ENCODE measurements at places on chromosomes 12 and 14.

DNA sequence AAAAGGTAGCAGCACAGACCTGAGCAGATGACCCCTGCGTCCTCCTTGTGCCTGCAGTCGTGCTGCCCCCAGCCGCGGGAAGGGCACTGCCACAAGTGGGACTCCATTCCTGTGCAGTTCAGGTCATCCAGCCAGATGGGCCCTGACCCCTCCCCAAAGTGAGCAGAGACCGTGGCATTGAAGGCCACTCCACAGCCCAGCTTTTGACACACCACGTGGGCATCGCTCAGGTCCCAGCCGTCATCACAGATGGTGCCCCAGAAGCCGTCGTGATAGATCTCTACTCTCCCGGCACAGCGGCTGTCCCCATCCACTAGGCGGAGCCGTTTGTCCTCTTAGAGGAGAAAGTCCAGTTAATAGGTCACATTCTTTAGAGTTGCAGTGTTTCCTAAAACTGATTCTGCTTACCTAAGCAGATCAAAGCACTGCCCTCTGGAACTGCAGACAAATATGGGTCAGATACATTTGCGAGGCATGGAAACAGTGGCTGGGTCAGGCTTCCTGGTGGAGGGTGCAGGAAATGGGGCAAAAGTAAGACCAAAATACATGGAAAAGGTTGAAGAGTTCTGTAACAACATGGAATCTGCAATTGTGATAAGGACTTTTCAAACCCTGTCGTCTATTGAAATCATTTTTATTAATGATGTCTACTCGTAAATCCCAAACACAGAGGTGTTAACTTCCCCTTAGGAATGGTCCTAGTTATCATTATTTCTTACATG, 69.4 kb downstream of the CD163L1 start:
- DNase-seq = no peak

- DNase-seq = no peak
Measured at GRCh38 chr14:89649451-89650075, 232.5 kb upstream of the FOXN3 start.

DNA sequence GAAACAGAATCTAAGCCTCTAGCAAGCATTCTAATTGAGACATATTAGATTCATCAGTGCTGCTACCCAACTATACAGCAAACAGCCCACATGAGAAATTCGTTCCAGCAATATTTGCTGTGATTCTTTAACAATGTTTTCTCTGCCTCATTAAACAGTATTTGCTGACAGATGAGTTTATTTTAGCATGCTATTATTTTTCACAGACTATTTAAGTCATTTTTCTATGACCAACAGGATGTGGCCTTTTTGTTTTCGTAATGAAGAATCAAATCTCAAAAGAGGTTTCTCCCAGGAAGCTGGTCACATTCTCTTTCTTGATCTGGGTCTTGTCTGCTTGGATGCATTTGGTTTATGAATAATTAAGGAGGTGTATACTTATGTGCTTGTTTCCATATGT, 23.2 kb upstream of the SERPINA12 start:
- DNase-seq = no peak

DNA sequence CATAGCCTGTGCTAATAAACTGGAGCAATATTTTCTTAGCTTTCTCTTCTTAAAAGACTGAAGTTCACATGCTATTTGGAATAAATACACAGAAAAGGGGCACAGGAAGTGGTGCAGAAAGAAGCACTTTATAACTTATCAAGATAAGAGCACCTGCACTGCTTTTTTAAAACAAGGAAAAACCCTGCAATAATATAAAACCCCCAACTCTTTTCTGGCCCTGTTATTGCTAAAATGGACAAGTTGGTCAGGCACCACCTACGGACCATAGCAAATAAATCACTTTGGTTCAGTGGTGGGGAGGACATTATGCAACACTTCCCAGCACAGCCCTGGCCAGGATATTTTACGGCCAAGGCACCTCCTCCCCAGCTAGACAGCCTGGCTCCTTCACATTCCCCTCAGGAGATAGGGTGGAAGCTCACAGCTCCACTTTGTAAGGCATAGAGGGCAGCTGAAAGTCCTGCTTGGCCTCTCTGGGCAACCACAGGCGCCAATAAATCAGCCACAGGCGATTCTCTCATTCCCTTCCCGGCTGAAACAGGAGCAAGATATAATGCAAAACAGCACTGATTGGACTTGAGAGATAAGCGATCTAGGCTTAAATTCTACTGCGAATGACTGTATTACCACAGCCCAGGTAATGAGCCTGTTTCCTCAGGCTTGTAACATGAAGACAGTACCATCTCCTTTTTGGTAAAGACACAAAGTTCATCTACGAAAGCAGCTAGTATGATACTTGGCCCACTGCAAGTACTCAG, 2.0 kb downstream of the ZBTB25 start:
- DNase-seq = peak; percentile 82

- no peak for DNase-seq
Measured at GRCh38 chr12:121033625-121034349, 5.3 kb downstream of the OASL start.

GRCh38 chr12:22459838-22460490, 84.4 kb downstream of the C2CD5 start:
- no peak for DNase-seq

- no peak for DNase-seq
Measured at GRCh38 chr14:78611796-78612571, 441.8 kb downstream of the NRXN3 start.

DNA sequence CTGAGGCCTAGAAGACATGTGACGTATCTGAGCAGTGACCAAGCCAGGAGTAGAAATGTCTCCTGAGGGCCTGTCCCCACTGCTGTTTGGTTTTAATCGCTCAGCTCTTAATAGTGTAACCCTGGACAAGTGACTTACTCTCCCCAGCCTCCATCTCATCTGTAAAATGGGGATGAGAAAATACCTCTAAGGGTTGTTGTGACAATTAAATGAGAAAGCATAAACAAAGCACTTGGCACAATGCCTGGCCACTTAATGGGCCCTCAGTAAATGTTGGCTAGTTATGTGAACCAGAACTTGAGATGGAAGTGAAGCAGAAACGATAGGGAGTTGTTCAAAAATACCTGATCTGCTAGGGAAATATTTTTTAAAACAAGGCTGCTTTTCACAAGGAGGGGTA, 58.2 kb downstream of the HMGA2 start:
- no peak for DNase-seq

GRCh38 chr12:6430124-6430989, 14.4 kb upstream of the CD27 start:
- peak; percentile 76 for DNase-seq

DNA sequence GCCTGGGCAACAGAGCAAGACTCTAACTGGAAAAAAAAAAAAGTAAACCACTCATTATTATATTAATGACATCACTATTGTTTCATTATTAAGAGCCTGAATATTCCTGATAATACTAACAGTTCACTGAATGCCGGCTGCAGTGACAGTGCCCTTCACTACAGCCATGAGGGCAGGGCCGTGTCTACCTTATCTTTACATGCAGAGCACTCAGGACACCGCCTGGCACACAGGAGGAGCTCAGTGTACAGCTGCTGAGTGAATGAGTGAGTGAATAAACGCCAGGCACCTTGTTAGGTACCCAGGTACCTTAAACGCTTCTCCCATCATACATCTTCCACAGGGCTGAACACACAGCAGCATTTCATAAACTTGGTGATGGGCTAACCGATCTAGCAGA, 23.2 kb downstream of the ZFYVE1 start:
- no peak for DNase-seq

Measured in gastrocnemius medialis (tissue), 4 donors.